ENCODE measurements at places on chromosomes 3 and 15.

DNA sequence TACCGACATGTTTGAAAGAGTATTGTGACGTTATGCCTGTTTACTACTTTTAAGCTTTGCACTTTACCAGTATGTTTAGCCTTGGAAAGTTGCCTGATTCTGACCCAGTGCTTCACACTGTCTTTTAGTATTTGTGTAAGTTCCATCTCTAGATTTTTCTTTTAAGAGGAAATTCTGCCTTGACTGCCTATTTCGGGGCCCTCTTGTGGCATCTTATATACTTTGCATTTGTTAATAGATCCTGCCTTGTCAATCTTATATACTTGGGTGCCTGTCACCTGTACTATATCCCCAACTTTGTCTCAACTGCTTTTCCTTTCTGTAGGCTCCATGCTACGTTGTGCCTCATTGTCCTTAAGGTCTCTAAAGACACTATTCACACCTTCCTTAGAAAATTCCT is 244.6 kb downstream of the STXBP5L start:
- DNase-seq, result no peak

DNA sequence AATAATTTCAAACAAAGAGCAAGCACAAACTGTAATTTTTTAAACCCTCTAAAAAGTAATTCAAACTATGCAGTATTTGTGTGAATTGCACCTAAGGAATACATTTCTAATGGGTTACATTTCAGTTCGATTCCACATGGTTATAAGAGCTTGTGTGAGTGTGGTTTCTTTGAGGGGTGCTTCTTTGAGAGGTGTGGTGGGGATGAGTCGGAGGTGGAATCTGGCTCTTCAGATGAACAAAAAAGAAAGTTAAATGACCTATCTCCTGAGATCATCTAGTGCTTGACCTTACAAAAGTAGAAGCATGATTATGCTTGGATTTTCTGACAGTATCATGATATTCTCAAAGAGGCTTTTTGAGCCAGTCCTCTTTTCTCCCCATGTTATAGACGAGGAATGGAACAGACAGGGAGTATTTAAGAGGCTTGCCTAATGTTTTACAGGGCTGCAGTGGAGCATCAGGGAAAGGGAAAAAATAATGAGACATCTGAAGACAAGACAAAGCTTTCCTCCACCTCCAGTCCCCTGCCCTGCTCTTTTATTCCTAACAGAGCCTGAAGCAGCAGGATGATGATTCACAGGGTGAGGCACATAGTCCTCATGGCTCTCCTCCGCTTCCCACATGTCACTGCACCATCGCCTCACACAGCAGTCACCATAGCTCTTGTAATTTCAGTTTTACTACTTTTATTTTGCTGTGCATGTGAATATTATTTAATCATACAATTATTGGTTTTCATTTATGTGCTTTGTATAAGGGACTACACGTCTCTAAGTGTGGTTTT is 82.0 kb downstream of the LYSMD4 start:
- DNase-seq, result peak; percentile 66

- DNase-seq, result no peak
Observed at GRCh38 chr15:59222906-59223550, 16.4 kb downstream of the LDHAL6B start.

GRCh38 chr3:64247991-64248646 is 22.9 kb upstream of the PRICKLE2 start:
- no peak for DNase-seq

- DNase-seq, result no peak
Observed at GRCh38 chr3:20462723-20463122, 276.7 kb upstream of the SGO1 start.

GRCh38 chr3:195736866-195737490 is 16.2 kb downstream of the MUC20 start:
- DNase-seq, result no peak

- peak; percentile 6 for DNase-seq
Observed at GRCh38 chr3:110062716-110063115, 725.4 kb upstream of the DPPA4 start.

- DNase-seq, result no peak
Observed at GRCh38 chr3:133835418-133835743, 29.8 kb downstream of the SRPRB start.

Data from foreskin fibroblast (primary cell).